ENCODE measurements at places on chromosomes 1 and 21.

GRCh38 chr21:42051788-42052187 is 19.3 kb upstream of the UMODL1 start:
- no peak for DNase-seq

DNA sequence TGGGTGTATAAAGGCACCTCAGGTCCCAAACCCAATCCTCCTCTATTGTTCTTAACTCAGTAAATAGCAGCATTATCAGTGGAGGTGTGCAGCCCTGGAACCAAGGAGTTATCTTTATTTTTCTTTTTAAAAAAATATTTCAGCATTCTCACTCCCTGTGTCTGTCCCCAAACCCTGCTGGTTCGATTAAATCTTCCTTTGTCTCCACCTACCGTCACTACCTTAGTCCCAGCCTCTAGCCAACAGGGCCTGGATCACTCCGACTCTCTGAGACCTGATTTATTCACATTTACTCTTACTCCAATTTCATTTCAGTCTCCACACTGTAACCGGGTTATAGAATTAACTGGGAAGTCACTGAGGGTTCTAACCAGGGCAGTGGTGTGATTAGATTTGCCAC is 39.1 kb upstream of the FAM89A start:
- no peak for DNase-seq

- no peak for DNase-seq
Measured at GRCh38 chr1:199083680-199084079, 444.8 kb downstream of the PTPRC start.

DNA sequence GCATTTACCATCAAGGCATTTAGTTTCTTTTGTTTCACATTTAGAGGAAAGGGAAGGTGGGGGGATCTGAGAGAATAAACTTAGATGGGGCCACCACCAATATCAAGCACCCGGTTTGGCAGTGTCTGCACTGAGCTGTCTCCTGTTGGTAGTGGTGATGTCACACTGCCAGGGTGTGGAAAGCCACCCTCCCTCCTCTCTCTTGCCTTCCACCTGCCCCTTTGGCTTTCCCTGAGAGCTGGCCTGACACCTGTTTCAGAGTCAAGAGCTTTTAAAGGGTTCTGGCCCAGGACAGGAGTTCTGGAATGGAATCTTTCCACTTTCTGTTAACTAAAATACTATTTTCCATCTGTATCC is 13.4 kb downstream of the ATF3 start:
- no peak for DNase-seq

DNA sequence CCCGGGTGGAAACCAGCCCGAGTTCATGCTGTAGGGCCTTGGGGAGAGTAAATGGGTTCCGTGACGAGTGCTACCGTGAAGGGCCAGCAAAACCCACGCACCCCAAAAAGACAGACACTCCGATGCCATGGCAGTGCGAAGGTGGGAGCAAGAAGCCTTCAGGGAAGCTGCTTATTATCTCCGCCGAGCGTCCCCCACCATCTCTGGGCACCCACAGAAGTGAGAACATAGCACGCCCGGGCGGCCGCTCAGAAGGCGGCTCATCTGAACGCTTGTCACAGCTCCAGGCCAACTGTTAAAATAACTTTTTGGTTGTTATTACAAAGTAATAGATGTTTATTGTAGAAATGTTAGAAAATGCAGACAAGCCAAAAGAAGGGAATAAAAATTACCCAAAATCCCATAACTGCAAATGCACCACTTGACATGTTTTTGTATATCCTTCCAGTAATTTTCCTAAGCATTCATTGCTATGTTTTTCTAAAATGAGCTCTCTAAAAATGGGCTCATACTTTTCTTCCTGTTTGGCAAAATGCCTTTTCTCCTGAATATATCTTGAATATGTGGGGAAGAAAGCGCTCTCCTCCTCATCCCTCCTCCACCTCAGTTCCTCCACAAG is 234.9 kb downstream of the NPHP4 start:
- DNase-seq, result no peak
